ENCODE measurements at places on chromosomes 1 and 21.

- no peak for DNase-seq
Observed at GRCh38 chr1:175773571-175773970, 30.2 kb upstream of the TNR start.

- peak; percentile 58 for DNase-seq
Observed at GRCh38 chr1:110339407-110340206, 430 bp downstream of the RBM15 start.

DNA sequence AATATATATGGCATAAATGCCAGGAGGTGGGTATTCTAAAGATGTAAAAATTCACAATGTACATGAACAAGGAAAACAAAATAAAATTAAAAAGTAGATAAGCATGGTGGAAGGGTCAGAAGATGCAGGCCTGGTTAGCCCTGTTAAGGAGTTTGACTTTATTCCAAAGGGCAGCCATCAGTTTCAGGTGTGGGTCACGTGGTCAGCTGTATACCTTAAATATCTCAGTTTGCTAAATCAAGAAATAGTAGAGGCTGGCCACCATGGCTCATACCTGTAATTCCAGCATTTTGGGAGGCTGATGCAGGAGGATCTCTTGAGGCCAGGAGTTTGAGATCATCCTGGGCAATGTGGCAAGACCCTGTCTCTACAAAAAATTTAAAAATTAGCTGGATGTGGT lies 8.5 kb upstream of the PINK1 start:
- no peak for DNase-seq

DNA sequence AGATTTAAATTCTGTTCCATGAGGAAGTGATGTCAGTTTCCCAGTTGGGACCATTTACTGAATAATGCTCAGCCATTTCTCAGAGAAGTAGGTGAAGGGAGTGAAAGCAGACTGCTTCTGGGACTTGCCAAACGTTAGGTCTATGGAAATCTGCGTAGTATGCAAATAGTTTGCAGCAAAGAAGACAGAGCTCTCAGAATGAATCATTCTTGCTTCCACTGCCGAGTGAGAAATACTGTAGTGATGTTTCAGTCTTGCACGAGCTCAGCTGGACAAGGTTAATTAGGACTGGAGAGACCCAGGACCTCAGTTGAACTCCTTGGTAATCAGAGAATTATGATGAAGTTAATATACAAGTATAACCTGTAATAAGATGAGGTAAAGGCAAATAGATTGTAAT lies 317.7 kb upstream of the DAB1 start:
- DNase-seq: peak; percentile 43

- DNase-seq: no peak
Observed at GRCh38 chr1:169112241-169112640, 5.8 kb downstream of the ATP1B1 start.

DNA sequence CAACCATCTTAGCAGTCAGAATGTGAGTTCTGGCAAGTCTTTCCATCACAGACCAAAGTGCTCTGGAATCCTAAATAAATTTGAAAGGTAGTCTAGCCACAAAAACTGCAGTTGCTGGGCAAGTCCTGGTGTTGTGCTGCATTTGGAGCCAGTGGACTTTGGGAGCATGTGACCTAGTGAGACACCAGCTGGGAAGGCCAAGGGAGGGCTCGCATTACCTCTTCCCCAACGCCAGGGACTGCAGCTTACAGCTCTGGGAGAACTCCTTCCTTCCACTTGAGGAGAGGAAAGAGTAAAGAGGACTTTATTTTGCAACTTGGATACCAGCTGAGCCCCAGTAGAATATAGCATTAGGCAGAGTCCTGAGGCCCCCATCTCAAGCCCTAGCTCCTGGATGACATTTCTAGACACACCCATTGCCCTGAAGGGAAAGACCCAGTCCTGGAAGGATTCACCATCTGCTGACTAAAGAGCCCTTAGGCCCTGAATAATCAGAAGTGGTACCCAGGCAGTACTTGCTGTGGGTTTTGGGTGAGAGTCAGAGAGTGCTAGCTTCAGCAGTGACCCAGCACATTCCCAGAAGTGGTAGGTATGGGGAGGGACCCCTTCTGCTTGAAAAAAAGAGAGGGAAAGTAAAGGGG lies 190.7 kb downstream of the NUF2 start:
- DNase-seq: no peak

DNA sequence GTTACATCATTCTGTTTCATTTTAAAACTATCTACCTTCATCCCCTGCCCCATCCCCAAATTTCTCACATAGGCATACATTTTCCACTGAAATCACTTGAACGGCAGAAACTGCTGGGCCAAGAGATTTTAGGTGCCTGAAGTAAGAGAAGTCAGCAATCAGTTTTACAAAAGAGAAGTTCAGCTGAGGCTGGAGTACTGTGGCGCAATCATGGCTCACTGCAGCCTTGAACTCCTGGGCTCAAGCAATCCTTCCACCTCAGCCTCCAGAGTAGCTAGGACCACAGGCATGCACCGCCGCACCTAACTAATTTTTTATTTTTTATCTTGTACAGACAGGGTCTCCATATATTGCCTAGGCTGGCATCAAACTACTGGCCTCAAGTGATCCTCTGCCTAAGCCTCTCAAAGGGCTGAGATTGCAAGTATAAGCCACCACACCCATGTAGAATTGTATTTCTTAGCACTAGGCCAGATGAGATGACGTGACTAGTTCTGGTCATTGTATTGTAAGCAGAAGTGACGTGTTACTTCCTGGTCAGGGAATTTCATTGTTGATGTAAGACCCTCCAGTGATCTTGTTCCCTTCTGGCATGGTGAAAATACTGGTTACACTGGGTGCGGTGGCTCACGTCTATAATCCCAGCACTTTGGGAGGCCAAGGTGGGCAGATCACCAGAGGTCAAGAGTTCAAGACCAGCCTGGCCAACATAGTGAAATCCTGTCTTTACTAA lies 7.1 kb downstream of the BECN2 start:
- DNase-seq: no peak

GRCh38 chr1:37423810-37424209 lies 50.6 kb upstream of the ZC3H12A start:
- DNase-seq: no peak

DNA sequence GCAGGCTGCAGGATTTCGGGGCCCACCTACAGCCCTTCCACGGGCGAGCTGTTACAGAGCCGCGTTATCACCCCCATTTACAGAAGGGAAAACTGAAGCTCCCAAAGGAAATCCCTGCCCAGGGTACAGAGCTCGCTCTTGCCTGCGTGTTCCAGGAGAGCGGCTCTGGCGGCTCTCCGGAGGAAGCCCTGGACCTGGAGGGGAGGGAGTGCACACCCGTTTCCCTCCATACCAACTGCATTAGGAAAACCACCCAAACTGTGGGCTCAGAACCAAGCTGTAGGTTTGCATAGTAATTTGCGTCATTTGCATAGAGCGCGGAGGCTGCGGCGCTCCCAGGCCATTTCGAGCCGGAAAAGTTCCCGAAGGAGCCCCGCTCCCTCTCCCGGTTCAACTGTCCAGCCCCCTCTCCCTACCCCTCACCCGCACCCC lies 24.7 kb upstream of the ADGRB2 start:
- DNase-seq: no peak

DNA sequence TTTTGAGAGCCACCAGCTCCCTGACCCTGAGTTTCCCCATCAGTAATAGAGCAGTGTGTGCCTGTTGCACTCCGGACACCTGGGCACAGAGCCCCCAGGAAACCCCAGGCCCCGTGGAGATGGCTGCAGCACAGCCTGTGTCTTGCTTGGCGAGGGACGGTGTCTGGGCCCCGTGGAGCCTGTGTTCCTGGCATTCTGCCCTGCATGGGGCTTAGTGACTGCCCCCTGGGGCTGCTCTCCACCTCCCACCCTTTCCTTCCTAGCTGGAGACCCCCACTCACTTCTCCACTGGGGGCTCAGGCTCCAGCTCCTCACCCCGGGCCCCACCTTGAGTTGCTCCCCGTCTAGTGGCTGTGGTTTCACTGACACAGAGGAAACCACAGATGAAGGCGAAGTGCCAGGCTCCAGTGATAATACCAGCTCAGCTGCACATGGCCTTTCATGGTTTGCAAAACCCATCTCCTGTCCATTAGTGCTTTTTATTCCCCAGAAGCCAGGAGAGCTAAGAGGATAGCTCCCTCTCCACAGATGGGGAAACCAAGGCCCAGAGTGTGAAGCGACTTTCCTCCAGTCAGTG lies 39.4 kb downstream of the DMRTB1 start:
- no peak for DNase-seq

- no peak for DNase-seq
Observed at GRCh38 chr1:175742790-175743459, 470 bp downstream of the TNR start.

- DNase-seq: peak; percentile 62
Observed at GRCh38 chr1:98048244-98048643, 127.4 kb upstream of the DPYD start.

- no peak for DNase-seq
Observed at GRCh38 chr1:49728377-49728776, 295.4 kb downstream of the AGBL4 start.

DNA sequence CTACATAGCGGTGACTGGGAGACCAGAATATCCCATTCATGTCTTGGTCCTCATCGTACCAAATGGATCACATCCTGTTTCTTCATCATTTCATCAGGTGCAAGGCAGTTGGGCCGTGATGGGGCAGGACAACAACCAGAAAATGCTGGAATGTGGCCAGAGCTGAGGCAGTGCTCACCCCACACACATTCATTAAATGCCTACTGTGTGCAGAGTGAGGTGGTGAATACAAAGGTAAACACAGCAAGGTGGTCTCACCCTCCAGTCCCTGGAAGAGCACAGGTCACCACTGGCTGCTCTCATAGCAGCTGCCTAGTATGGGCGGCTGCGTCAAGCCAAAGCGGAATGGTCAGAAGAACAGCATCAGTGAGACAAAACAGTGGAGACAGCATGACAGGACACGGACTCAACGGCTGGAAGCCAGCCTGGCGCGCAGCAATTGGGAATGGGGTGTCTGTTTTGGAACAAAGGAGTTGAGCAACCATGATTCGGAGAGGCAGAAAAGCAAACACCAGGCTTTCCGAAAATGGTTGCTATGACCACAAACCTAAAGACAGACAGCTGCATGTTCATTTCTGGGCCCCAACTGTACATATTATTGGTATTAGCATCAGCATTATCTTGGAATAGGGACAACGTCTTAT lies 5.6 kb upstream of the ADAMTSL4 start:
- DNase-seq: no peak

DNA sequence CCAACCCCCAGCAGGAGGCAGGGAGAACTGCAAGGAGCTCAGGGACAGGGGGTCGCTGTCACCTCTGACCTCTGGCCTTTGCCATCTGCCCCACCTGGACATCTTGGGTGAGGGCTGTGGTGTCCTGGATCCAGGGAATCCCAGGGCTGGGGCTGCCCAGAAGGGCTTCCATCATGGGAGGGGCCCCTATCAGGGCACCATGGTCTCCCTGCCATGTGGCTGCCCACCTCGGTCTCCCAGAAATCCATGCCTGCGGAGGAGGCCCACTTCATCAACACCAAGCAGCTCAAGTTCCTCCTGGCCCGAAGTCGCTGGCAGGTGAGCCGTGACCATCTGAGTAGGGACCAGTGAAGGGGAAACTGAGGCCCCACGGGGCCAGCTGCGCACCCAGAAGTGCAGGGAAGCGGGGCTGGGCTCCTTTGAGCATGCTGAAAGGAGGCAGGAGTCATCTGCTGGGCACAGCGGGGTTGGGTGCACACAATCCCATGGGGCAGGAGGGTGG lies 36.1 kb downstream of the TRIM11 start:
- no peak for DNase-seq

GRCh38 chr21:26408511-26408910 lies 164.6 kb downstream of the CYYR1 start:
- no peak for DNase-seq

GRCh38 chr1:45243476-45244343 lies 37.3 kb upstream of the ZSWIM5 start:
- DNase-seq: no peak

GRCh38 chr1:3500265-3500835 lies 45.9 kb downstream of the ARHGEF16 start:
- DNase-seq: no peak

GRCh38 chr1:234893359-234893724 lies 235.3 kb downstream of the TOMM20 start:
- no peak for DNase-seq

- DNase-seq: no peak
Observed at GRCh38 chr1:110616587-110616986, 10.4 kb upstream of the KCNA2 start.

DNA sequence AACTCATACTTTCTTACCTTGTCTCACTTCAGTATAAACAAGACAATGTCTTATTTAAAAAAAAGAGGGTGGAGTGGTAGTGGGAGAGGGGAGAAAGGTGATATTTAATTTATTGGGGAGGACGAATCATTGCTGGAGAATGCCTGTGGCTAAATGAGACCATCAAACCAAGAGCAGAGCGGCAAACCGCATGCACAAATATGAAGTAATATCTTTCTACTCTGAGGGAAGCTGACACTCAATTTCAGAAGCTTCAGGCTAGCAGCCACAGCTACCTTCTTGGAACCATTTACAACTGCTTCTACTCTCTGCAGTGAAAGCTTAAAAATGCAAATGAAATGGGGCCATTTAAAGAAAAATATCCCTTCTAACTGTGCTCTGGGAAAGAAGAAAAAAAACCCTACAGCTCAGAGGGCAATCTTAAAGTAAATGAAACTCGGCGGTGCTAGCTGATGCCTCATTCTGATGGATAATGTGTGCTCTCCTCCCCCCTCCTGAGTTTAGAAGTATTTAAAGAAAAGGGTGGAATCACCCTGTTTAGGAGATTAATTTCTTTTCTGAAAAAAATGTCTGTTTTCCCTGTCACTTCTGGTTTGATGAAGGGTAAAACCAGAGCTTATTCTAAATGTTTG lies 178.2 kb upstream of the CAMK1G start:
- DNase-seq: no peak

DNA sequence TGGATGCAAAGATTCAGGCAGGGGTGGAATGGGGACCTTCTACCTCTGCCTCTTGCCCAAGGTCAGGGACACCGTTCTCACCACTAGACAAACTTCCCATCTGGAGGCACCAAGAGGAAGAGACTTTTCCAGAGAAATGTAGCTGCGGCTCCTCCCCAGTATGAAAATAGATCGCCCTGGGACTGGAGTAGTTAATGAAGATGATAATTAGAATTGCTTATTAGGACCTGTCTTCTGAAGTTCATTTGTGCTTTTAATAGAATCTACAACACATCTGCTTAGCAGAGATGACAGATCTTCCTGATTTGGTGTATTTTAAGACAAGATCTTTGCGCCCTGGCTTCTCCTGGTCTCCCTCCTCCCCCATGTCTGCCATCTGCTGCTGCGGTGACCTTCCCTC lies 266.6 kb downstream of the KAZN start:
- DNase-seq: no peak

DNA sequence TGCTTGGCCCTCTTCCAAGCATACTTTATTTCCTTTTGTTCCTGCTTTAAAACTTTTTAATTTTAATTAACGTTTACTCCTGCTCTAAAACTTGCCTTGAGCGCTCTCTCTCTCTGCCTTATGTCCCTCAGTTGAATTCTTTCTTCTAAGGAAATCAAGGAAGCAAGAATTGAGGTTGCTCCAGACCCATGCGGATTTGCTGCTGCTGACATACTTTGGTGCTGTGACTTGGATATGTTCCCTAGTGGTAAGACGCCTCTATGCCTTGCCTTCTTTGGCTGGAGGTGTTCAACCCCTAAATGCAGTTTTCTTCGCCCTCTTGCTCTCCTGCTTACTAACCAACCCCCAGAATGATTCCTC lies 148.1 kb downstream of the ADSS2 start:
- DNase-seq: no peak

- DNase-seq: peak; percentile 7
Observed at GRCh38 chr1:156176610-156177210, 17.2 kb upstream of the SLC25A44 start.
